ENCODE measurements at places on chromosomes 13 and 19. TPM values are rescaled to one million over a fixed set of nuclear protein-coding genes. Genes with fewer than 3 reads are reported as not detected.
A peak's percentile ranks its signal among the peaks of the same experiment; 100 is the strongest.

EBI3 gene
- not detected for total RNA-seq

- H3K27ac ChIP-seq, result peak overlapping the region; percentile 85
- peaks cover 5% of the 10 kb centered on the region for H3K4me1 ChIP-seq
- H3K36me3 ChIP-seq, result peaks cover 7% of the 10 kb centered on the region
- no peaks in the 10 kb centered on the region for H3K27me3 ChIP-seq
- no peak for DNase-seq
Observed at GRCh38 chr19:41305927-41306793, 3.8 kb upstream of the CCDC97 start.

- peaks cover 26% of the 10 kb centered on the region for H3K4me1 ChIP-seq
- H3K4me3 ChIP-seq, result peak overlapping the region; percentile 37
- DNase-seq, result no peak
- no peak overlapping the region for H3K27ac ChIP-seq
Observed at GRCh38 chr19:2477732-2478191, 1.8 kb downstream of the GADD45B start.

DNA sequence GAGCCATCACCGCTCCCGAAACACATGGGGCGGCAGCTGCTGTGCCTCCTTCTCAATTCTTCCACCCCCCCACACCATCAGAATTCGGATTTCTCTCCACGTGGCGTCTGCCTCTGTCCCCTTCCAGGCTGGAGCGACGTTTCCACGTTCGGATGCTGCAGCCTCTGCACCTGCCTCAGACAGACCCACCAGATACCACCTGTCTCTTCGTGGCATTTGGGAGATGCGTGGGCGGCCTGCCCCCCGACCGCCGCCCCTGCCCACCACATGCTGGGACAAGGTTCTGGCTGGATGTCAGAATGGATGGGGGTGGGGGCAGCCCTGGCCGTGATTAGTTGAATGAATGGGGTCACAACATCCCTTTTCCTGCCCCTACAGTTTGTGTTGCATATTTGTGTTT, 90.0 kb downstream of the SLC7A1 start:
- no peak for DNase-seq
- H3K36me3 ChIP-seq, result no peaks in the 10 kb centered on the region
- H3K27me3 ChIP-seq, result no peaks in the 10 kb centered on the region

ZNF442 gene
- total RNA-seq, result 6.0 TPM

- peak; percentile 34 for DNase-seq
- no peak overlapping the region for H3K27ac ChIP-seq
- H3K36me3 ChIP-seq, result no peaks in the 10 kb centered on the region
- H3K4me1 ChIP-seq, result no peaks in the 10 kb centered on the region
- peaks cover 22% of the 10 kb centered on the region for H3K27me3 ChIP-seq
Observed at GRCh38 chr19:6767081-6767356, 216 bp downstream of the SH2D3A start.

RPL36 gene
- 778 TPM for total RNA-seq

PGLYRP1 gene
- total RNA-seq, result not detected

DNA sequence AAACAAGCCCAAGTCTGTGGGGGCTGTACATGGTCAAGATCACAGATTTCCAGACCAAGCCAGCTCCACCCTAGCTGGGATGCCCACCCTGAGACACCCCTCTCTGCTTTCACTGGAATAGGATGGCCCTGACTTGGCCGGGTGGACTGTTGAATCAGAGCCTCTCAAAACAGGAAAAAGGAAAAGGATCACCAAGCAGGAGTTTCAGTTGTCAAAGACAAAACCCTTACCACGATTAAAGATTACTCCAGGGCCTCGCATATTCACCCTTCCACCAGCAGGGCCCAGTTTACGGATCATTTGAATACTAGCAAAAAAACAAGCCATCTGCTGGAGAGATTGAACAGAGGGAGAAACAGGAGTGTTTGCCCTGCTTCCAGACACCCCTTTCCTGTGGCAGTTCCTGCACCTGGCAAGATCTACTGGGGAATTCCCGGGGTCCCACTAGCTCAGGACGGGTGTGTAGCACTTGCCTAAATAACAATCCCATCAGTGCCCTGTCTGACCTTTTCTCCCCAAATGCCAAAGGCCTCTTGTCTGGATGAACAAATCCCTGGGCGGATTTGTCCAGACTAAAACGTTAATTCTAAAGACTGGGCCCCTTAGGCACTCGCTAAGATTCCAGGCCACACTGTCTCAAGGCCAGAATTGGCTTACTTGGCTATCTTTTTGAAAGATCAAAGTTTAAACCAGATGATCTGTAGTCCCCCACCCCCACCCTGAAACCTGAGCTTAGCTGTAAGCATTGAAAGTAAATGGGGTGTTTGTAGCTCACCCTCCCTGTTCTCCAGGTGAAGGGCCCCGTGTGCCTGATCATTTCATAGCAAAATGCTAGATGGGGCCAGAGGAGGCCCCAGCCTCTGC, 38.4 kb downstream of the ACTN4 start:
- peak; percentile 80 for DNase-seq
- no peaks in the 10 kb centered on the region for H3K36me3 ChIP-seq
- H3K27me3 ChIP-seq, result no peaks in the 10 kb centered on the region

Measured in neural progenitor cell (in vitro differentiated cells).